Cortex of kidney (tissue), 1 donor: ENCODE measurements at places on chromosomes 5 and 9.

- no peak for DNase-seq
Measured at GRCh38 chr5:112146323-112147226, 272.5 kb downstream of the EPB41L4A start.

DNA sequence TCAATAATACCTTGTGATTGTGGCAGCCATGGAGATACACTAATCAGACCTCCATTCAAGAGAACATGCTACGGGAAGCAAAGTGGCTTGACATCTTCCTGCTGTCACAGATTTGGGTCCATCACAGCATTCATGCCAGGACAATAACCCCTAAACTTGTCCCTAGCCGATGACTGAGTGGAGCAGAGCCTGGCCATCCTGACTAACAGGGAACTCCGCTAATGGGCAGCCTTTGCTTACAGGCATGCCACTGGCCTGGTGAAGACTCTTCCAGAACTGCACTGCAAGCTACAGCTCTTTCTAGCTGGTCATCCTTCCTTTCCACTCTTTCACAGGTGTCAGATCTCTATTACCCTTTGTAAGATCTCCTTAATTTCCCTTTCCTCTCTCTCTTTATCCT, 16.0 kb downstream of the FAM174A start:
- DNase-seq: no peak

GRCh38 chr5:43268188-43268820, 44.9 kb downstream of the HMGCS1 start:
- no peak for DNase-seq

- DNase-seq: no peak
Measured at GRCh38 chr5:83375049-83375745, 96.3 kb upstream of the VCAN start.

DNA sequence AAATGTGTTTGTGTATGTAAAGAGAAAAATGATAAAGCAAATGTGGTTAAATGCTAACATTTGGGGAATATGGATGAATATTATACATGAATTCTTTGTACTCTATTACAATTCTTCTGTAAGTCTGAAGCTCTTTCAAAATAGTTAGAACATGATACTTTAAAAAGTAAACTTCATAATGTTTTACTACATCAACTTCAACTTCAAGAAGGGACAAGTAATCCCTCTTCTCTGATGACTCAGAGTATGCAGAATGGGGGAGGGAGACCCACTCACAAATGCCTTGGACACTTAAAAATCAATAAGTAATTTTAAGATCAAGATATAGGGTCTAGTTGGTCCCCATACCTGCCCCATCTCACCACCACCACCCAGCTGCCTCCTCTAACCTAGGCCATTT, 162.4 kb downstream of the ESM1 start:
- no peak for DNase-seq

DNA sequence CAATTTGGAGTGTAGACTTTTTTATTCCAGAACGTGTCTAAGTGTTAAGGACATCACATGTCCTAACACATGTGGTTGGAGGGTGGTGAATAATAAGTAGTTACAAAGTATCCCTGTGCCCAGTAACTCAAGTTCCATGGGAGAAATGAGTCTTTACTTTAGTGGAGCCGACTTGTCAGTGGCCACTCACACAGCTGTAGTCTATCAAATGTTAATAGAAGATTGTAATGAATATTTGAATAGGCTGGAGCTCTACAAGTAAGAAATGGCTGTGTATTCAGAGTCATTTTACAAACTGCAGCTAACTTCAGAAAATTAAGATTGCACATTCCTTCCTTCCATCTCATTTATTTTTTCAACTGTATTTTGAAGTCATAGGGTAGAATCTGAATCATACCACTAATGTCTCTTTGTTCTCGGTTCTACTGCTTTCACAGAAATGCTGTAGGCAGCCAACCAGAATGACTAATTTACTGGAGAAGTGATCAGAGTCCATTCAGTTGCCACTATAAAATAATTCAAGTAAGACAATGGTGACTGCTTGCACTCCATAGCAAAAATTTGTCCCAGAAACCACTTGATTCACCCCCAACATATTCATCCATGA, 394.8 kb downstream of the NR2F1-AS1 start:
- no peak for DNase-seq

DNA sequence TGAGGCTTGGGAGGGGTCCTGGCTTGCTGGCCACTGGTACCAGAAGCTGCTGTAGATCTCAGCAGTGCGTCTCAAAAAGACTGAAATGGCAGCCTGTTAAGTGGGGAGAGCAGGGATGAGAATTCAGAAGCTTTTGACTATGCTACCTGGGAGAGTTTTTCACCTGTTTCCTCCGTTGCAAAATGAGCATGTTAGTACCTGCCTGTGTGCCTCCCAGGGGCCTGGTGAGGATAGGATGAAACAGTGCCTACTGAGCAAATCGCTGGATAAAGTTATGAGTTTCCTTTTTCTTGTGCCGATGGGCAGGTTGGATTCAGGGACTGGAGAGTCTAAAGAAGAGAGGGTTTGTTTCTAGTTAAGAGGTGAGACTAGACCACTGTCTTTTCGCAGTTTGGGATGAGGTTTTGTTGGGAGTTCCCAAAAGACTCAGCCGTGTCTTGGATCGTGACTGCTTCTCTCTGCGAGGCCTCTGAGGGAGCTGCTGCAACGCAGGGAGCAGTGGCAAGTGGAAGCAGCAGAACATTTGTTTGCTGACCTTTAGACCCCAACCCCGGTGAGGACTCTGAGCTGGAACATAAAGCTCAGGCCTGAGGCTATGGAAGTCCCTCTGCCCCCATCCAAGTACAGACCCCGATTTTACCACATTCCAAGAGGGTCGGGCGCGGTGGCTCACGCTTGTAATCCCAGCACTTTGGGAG, 1.4 kb downstream of the RALGPS1 start:
- no peak for DNase-seq

- DNase-seq: no peak
Measured at GRCh38 chr9:91374939-91375338, 13.2 kb upstream of the AUH start.
